Dermis microvascular lymphatic vessel endothelial cell (primary cell): ENCODE measurements at places on chromosomes 1 and 21. TPM values are rescaled to one million over a fixed set of nuclear protein-coding genes. Genes with fewer than 3 reads are reported as not detected.

The CAMK1G gene
- not detected in 2 replicates for total RNA-seq

GRCh38 chr1:60727552-60727951, 354.8 kb upstream of the NFIA start:
- no peak for DNase-seq

- no peak for DNase-seq
These were observed 1.8 kb downstream of the SPRR1B start for GRCh38 chr1:153032677-153033308.

DNA sequence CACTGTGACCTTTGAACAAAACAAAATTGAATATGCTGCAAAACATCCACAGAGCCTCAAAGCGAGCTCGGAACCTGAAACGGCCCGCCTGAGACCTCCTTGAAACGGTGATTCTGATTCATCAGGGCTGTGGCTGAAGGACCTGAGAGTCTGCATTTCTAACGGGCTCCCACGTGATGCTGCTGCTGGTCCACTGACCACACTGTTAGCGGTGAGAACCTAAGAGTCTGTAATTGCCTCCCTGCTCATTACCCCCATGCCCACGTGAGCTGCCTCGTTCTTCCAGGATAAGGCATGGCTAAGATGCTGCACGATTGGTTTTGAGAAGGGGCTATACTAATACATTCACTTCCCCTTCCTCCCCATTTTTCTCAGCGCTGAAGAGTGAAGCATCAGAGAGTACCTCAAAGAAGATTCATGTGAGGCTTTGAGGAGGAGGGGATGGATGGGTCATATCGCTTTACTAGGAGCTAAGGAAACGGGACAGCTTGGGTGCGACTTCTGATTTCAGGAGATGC, 9.7 kb downstream of the TLR5 start:
- no peak for DNase-seq

GRCh38 chr21:45615145-45615711, 28.3 kb upstream of the PCBP3 start:
- DNase-seq: peak; percentile 36
